Skeletal muscle tissue (tissue), 5 donors: ENCODE measurements at places on chromosomes 2 and 18. TPM values are rescaled to one million over a fixed set of nuclear protein-coding genes. Genes with fewer than 3 reads are reported as not detected.

The DES gene
- total RNA-seq = 3,588 TPM

The DYNC2LI1 gene
- total RNA-seq = 26.6 TPM

The INSIG2 gene
- total RNA-seq = 13.0 TPM

The PUS10 gene
- total RNA-seq = 4.7 TPM

The GALNT13 gene
- under 0.01 TPM for total RNA-seq

The CEP68 gene
- total RNA-seq = 27.1 TPM

The CHST10 gene
- total RNA-seq = 12.5 TPM
